ENCODE measurements at places on chromosomes 3 and 15.

DNA sequence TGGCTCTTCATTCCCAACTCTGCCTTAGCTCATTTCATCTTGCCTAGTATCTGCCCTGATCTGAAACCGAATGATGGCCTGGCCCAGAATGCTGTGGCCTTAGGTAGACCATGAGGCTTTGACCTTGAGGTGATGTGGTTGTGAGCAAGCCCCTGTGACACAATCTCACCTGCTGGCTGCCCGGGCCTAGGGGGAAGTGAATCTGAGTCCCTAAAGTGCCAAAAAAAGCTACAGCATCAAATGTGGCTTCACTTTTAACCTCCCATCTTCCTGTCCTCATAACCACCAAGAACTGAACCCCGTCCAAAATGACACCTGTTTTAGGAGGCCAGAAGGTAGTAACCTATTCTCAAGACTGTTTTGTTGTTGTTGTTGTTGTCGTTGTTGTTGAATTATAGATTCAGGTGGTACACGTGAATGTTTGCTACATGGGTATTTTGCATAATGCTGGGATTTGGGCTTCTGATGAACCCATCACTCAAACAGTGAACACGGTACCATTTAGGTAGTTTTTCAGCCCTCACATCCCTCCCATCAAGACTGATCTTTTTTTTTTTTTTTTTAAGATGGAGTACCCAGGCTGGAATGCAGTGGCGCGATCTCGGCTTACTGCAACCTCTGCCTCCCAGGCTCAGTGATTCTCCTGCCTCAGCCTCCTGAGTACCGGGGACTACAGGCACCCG is 54.6 kb downstream of the MCCC1 start:
- DNase-seq = no peak

DNA sequence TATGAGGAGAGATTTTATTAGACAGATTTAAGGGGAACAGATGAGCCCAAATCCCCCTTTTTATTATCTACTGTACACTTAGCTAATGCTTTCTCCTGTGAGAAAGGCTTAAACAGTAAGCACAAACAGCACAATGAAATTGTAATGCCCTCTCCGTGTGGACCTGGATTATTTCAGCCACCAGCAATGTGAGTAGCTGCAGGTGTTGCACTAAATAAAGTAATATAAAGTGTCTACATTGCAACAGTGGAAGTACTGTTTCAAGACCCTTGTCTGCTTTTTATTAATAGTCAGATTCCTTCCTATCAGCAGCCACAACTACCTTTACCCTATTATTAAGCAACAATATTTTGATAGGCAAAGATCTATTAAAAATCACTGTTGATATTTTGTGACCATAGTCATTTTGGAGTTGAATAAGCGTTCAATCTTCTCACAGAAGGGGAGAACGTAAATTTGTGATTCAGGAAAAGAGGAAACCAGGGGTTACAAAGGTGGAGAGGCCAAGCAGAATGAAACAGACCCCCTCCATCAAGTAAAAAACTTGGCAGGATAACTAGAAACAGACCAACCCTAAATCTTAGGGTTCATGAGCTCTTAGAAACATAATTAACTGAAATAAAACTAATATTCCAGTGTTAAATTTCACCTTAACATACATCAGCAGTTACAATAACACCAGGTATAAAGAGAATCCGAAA is 422.6 kb downstream of the MECOM start:
- no peak for DNase-seq

- no peak for DNase-seq
These were observed 28.3 kb downstream of the APBA2 start for GRCh38 chr15:28914046-28914445.

DNA sequence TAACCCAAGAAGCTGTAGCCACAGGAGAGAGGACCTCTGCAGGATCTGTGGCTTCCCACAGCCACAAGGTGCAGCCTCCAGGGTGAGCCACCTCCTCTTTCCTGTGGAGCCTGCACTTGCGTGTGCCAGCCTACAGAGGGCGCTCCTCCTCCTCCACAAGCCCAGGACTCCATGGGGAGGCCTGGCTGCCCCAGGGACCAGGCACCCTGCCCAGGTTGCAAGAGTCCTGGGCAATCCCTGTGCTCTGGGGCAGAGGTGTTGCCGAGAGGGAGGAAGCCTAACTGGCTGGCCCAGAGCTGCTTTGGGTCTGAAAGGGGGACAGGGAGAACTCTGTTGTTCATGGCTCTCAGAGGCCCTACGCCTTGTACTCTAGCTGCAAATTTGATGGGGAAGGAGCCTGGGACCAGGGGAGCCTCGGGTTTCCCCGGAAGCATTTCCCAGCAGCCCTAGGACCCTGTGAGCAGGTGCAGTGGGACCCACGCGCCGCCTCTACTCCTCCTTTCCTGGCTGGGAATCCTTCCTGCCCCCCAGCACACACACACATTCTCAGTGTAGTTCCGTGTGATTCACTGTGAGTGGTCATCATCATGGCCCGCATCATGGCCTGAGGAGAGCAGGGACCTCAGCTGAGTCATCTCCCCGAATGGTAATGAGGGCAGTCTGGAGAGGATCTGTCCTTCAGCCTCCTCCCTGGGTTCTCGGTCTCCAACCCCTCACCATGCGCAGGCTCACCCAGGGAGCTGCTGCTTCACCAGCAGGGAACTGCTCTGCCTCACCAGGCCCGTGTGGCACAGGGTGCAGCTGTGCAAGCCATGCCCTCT is 24.3 kb downstream of the TBC1D21 start:
- DNase-seq = peak; percentile 39

- no peak for DNase-seq
These were observed 96.3 kb downstream of the PTPRG start for GRCh38 chr3:61657689-61658088.

- peak; percentile 87 for DNase-seq
These were observed 263.4 kb upstream of the WNT5A start for GRCh38 chr3:55750525-55750924.

GRCh38 chr3:45765266-45765851 is 31.0 kb downstream of the SLC6A20 start:
- no peak for DNase-seq

- DNase-seq = no peak
These were observed 6.4 kb downstream of the CEP97 start for GRCh38 chr3:101730839-101731238.

DNA sequence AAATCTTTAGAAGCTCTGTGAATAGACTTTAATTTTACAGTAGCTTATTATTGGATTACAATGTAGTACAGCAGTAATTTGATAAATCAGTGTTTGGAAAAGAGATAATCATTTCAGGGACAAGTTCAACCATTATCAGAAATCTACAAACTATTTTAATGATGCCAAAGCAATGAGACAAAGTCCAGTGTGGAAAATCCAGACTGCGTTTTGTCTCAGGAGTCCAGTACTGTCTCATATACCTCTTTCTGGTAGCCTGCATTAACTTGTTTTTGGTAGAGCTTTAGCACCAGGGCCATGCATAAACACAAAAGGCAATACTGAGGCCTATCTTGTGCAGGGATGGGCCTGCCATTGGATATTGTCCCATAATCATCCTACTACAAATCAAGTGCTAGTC is 19.7 kb downstream of the ACKR4 start:
- DNase-seq = no peak

DNA sequence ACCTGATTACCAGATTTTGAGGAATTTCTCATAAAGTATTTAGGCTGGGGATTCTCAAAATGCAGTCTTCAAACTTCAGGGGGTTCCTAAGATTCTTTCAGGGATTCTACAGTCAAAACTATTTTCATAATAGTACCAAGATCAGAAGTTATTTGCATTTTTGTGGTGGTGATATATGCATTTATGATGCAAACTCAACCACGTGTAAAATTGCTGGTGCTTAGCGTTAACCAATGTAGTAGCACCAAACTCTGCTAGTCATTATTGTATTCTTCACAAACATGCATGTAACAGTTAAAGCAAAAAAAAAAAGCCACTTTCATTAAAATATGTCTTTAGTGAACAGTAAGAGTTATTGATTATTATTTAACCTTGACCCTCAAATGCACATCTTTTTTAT is 274.9 kb upstream of the DNAJC19 start:
- DNase-seq = no peak

GRCh38 chr15:93866948-93867347 is 364.4 kb upstream of the MCTP2 start:
- no peak for DNase-seq

DNA sequence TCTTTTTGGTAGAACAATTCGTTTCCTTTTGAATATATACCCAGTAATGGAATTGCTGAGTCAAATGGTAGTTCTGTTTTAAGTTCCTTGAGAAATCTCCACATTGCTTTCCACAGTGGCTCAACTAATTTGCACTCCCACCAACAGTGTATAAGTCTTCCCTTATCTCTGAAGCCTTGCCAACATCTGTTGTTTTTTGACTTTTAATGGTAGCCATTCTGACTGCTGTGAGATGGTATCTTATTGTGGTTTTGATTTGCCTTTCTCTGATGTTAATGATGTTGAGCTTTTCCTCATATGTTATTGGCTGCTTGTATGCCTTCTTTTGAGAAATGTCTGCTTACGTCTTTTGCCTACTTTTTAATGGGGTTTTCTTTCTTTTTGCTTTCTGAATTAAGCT is 270.6 kb upstream of the MEIS2 start:
- DNase-seq = no peak

DNA sequence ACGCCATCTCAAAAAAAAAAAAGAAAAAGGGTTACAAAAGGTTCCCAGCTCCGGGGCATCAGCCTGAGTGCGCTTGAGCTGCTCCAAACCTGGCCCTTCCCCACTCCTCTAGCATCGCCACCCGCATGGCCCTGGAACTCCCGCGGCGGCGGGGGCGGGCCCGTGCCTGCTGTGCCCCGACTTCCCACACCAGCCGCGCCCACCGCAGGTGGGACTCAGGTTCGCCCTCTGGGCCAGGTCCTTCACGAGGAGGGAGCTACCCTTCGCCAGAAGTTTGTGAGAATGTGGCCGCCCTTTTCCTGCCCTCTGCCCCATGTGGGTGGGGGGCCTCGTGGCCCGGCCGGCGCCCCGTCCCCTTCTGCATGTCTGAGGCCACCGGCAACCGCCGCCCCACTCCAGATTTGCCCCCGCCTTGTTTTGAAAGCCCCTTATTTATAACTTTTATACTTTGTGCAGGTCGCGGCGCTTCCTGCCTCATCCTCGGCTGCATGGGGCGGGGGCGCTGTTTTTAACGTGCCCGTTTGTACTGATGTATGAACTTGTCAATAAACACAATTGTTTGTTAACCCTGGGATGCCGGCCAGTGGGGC is 507 bp upstream of the JMJD7 start:
- no peak for DNase-seq

DNA sequence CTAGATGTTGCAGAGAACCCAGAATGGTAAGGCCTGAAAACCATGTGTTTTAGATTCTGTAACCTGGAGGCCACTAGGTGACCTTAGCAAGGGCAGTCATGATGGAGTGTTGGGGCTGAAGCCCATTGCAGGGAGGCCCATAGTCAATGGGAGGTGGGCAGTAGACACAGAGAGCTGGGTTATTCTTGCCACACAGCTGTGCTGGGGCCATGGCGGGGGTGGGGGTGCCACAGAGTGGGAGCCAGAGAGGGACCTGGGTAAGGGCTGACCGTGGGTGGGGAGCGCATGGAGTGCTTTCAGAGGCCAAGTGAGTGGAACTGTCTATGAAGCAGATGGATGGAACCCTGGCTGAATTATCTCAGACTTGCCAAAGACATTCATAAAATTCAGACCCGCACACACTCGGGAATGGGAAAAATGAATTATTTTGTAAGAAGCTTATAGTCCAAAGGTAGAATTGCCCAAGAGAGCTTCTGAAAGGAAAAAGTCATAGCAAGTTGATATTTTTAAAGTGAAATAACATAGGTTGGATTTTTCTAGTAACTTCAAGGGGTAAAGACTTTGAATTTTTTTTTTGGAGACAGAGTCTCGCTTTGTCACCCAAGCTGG is 53.9 kb downstream of the SMAD3 start:
- DNase-seq = no peak

- DNase-seq = no peak
These were observed 652.4 kb upstream of the NAALADL2 start for GRCh38 chr3:174206607-174207192.

GRCh38 chr3:171183042-171183441 is 156.5 kb upstream of the SLC2A2 start:
- no peak for DNase-seq

- DNase-seq = no peak
These were observed 12.9 kb upstream of the TXNRD3 start for GRCh38 chr3:126667631-126668449.

GRCh38 chr3:187130346-187131066 is 8.8 kb downstream of the RPL39L start:
- no peak for DNase-seq

DNA sequence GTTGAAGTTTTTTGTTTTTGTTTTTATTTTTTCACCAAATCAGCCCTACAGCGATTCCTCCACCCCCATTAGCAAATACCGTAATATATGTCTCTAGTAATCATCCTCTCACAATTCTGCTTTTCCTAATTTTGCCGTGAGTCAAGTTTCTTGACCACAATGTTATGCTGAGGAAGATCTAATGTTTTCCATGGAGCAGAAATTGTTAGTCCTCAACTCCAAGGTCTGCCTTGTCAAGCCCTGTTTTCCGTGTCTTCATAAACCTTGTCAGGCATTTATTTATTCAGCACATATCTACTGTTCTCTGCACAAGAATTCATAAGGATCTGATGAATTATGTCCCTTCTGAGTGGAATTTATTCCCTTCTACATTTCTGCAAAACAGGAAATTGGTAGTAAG is 372.8 kb downstream of the RBMS3 start:
- DNase-seq = no peak

GRCh38 chr3:12292770-12293169 is 3.9 kb downstream of the PPARG start:
- DNase-seq = no peak

DNA sequence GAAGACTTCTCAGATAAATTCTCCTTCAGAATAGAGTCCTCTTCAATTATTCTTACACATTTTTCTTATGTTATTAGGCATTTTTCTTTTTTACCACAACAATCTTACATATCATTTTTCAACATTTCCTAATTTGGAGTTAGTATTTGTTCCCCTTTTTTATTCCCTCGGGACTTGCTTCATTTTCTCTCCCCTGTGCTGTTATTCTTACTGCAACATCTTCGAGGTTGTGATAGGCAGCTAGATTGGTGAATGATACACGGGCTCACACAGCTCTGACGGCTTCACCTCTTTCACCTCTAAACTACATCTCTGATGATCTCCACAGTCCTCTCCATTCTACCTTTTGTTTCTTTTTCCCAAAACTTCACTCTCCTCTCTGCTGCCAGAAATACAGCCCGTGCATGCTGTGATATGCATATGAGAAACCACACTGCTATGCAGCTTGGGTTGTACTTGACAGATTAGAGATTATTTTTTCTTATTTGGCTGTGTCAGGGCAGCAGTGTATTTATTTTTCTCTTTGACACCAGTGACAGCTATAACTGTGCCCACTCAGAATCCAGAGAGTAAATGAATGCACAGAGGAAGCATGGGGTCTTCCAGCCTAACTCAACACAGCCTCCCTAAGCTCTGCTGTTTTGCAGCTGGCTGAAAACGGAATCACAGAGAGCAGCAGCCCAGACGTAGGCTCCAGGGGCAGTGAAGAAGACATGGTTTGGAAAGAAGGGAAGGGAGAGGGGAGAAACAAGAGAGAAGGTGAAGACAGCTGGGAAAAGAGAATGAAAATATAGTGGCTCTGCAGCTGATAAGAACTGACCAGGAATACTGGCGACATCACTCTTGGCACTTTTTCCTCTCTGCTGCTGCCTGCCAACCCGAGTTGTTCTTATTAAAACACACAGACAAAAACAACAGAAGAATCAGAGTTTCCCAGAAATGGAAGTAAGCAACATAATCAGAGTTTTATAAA is 61.8 kb downstream of the SLC9A9 start:
- DNase-seq = no peak

GRCh38 chr3:15815696-15816095 is 17.9 kb upstream of the ANKRD28 start:
- DNase-seq = no peak
